ENCODE measurements at places on chromosomes 5 and 9. TPM values are rescaled to one million over a fixed set of nuclear protein-coding genes. Genes with fewer than 3 reads are reported as not detected.

Gene SLC34A3
- total RNA-seq: not detected

Gene SEMA6A
- total RNA-seq: 28.5 TPM

- DNase-seq: no peak
These were observed 121.5 kb downstream of the ENTREP1 start for GRCh38 chr9:69446496-69446895.

DNA sequence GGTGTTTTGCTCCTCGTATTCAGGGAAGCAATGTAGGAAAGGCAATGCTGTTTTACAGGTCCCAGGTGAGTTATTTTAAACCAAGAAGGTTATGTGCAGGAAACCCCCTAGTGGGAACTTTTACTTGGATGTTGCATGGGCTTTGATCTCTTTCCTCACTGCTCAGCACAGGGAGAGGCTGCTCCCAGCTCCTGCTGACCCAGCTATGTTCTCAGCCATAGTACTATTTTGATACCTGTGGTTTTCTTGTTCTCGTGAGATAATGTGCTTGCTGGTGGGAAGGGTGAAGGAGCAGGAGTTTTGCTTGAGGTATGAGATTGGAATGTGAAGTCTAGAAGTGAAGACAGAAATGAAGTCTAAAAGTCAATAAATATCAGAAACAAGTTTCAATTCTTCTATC, 265.6 kb upstream of the FBXL7 start:
- DNase-seq: no peak

Gene CKMT2
- 29.3 TPM for total RNA-seq

Gene CDC20B
- total RNA-seq: not detected

DNA sequence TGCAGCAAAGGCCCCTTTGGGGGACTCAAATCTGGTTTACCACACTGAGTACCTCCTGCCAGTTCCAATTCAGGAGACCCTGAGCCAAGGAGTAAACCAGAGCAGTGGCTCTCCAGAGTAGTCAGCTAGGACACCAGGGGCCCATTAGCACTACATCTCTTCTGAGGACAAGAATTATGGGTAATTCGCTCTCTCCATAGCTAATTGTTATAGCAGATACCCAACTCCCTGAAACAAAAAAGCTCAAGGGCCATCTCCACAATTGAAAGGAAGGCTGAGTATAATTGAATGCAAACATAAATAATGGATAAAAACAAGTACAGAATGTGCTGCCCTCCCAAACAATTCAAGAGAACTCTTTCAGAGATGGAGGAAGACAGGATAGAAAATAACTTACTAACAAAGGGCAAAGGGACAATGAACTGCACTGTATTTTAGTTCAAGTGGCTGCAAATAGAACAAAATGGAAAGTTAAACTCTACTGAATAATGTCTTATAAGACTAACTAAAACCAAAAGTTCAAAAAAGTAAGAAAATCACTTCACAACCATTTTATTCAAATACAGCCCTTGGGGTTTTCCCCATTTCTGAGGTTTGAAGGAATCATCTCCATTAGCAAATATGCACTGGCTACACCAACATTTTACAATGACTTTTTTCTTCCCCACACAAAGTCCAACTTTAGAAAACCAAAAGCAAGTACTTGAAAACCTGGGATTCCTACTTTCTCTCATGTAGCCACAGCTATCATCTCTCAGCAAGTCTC, 118.8 kb downstream of the SIL1 start:
- no peak for DNase-seq

Gene PHF24
- total RNA-seq: 0.57 TPM

Measured in aorta (tissue), 5 donors.